ENCODE measurements at places on chromosomes 7 and 10. TPM values are rescaled to one million over a fixed set of nuclear protein-coding genes. Genes with fewer than 3 reads are reported as not detected.

The EDRF1 gene
- total RNA-seq = 27.2 TPM

The STEAP1 gene
- 83.4 TPM for total RNA-seq

The PRF1 gene
- total RNA-seq = not detected

The MKX gene
- 0.25 TPM for total RNA-seq

The SLC39A12 gene
- not detected for total RNA-seq

The TYW1B gene
- 0.99 TPM for total RNA-seq

The SSC4D gene
- total RNA-seq = 0.36 TPM

The GFRA1 gene
- total RNA-seq = 0.18 TPM

The SEMA3A gene
- 118 TPM for total RNA-seq

The AQP1 gene
- 2.8 TPM for total RNA-seq

The LRRC4 gene
- not detected for total RNA-seq

The FOXI2 gene
- not detected for total RNA-seq

The OPALIN gene
- not detected for total RNA-seq

The PON1 gene
- not detected for total RNA-seq

The PTN gene
- 12.8 TPM for total RNA-seq

The LEP gene
- total RNA-seq = under 0.01 TPM

The GALNT17 gene
- total RNA-seq = not detected
